ENCODE measurements at places on chromosomes 13 and 19. TPM values are rescaled to one million over a fixed set of nuclear protein-coding genes. Genes with fewer than 3 reads are reported as not detected.

Gene PPFIA3
- 7.8 TPM for polyA plus RNA-seq

Gene MAG
- 0.33 TPM for polyA plus RNA-seq

Gene NLRP11
- not detected for polyA plus RNA-seq

Gene SPINT2
- polyA plus RNA-seq: 4.8 TPM

Gene CPT1C
- polyA plus RNA-seq: 8.2 TPM

Gene PSG1
- 0.28 TPM for polyA plus RNA-seq

Gene F10
- 16.9 TPM for polyA plus RNA-seq

- no peak for DNase-seq
These were observed 8.5 kb downstream of the MED26 start for GRCh38 chr19:16619457-16619856.

GRCh38 chr13:30042272-30042671, 191.9 kb upstream of the UBL3 start:
- no peak for DNase-seq

- DNase-seq: no peak
These were observed 5.2 kb downstream of the TRIM28 start for GRCh38 chr19:58548859-58549663.

DNA sequence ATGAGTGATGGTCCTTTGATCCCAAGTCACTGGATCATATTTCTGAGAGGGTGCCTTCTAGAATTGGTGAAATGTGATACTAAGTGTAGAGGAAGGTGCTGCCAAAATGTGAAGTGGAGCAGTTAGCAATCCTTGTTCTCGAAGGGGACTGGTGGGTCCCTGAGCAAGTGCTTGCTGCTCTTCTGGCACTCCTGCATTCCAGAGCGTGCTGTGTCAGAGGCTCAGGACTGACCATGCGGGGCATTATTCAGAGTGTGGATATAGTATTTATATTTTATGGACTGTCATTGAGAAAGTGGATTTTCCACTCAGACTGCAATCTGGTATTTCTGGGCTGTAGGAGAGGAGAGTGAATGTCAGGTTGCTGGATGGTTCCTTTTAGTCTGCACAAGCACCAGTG, 152.6 kb upstream of the KL start:
- DNase-seq: no peak

- DNase-seq: no peak
These were observed 46.0 kb downstream of the C13orf46 start for GRCh38 chr13:113927661-113928581.

GRCh38 chr13:33213797-33214196, 71.8 kb downstream of the STARD13 start:
- no peak for DNase-seq

DNA sequence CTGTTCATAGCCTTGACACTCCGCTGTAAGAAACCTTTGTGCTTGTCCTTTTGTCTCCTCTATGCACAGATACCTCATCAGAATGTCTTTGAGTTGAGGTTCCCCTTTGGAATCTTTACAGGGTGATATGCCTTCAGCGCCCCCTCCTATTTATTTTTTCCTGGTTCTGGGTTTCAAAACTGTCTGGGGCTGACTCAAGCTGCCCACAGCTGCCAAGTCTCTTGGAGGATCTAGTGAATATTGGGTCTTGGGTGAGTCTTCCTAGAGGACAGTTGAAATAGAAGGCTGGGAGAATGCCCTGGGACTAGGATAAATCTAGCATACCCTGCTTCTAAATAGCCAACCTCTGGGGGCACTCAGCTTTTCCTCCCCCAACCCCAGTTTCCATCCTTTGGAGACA, 930 bp downstream of the ZNF136 start:
- no peak for DNase-seq

DNA sequence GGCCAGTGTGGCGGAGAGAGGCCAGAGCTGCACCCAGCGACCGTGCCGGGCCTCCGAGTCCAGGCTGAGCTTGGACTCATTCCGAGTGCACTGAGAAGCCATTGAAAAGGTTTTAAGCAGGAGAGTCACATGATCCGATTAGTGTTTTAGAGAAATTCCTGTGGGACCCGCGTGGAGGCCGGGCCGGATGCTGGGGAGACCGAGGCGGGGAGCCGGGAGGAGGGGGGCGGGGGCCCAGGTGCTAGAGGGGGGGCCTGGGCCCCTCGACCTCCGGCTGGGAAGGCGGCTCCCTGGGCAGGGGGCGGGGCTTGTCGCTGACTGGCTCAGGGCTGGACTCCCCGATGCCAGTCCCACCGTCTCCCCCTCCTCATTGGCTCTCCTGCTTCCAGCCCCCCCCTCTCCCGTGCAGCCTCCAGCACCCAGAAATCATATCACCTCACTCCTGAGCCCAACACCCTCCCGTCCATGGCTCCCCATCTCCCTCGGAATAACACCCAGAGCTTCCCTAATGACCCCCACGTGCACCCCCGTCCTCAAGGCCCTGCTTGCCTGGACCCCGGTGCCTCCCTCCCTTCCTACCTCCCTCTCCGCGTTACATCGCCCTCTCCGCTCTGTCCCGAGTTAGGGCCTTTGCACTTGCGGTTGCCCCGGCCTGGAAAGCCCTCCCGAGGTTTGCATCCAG, 5.2 kb upstream of the ZNF579 start:
- no peak for DNase-seq

DNA sequence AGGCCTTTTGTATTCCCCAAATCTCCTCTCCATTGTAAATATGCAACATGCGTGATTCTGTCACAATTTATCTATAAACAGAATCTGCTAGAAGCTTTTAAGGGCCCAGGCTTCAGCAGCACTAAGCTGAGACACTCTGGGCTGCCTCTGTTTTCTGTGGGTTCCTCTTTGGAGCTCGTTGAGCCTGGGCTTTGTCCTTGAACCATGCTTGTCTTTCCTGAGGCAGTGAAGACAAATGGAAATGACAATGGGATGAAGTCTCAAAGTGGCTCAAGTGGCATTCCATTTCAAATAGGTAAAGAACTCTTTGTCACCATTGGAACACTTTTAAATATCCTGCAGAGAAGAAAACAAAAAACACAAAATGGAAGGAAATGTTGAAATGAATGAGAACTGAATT, 40.3 kb downstream of the RASL11A start:
- no peak for DNase-seq

- DNase-seq: no peak
These were observed 3.4 kb downstream of the LRCH1 start for GRCh38 chr13:46556418-46556779.

- no peak for DNase-seq
These were observed 6.0 kb upstream of the UBL3 start for GRCh38 chr13:29856426-29856825.

GRCh38 chr19:6767081-6767356, 216 bp downstream of the SH2D3A start:
- DNase-seq: no peak

GRCh38 chr19:53878776-53879139, 3.2 kb upstream of the PRKCG start:
- no peak for DNase-seq

DNA sequence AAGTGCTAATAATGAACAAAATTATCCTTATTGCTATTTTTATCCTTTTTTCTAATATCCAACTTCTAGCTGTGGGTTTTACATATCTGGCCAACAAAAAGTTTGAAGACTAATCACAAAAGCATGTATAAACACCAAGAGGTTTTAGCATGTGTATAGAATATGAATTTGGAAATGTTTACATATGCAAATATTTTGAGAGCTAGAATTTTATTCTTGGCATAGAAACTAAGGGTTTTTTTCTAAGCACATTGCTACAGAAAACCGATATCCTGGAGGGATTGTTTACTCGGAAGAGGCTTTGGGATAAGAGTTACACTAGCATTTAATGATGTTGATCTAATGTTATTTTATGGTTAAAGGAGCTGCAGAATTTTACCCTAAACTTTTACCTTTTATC, 392.1 kb downstream of the EFNB2 start:
- no peak for DNase-seq

DNA sequence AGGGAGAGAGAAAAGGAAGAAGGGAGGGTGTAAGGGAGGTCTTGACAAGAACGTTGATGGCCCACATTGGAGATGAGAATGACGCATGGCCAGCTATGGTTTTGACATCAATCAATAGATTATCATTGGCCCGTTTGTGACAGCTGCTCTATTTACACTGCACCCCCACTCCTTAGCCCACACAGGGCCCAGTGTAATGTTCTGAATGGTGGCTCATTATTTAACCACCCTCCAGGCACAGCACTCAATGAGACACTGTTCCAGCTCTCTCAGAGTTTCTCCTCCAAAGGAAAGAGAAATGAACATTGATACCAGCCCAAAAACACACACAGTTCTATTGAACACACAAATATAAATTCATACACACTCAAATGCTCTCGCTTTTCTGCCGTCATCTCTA, 173.0 kb upstream of the IPO5 start:
- no peak for DNase-seq

GRCh38 chr19:48645620-48646000, 377 bp downstream of the CA11 start:
- DNase-seq: no peak

DNA sequence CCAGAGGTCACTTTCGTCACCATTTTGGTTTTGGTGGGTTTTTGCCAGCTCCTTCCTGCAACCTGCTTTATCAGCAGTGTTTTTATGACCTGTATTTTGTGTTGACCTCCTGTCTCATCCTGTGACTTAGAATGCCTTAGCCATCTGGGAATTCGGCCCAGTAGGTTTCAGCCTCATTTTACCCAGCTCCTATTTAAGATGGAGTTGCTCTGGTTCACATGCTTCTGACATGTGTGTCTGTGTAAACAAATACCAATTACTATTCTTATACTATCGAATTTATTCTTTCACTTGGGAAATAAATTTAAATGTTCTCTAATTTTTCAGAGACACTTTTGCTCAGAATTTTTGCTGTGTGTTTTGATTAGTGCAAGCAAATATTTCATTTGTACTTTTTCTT, 1370.3 kb upstream of the MIR17HG start:
- no peak for DNase-seq

GRCh38 chr19:38849860-38850435, at the start of gene HNRNPL:
Gene HNRNPL (minus strand): TSS chr19:38849986. CDS start chr19:38849966, 20 bp downstream.
- no peak for DNase-seq

GRCh38 chr19:888581-889385, 4.2 kb downstream of the MED16 start:
- DNase-seq: no peak

DNA sequence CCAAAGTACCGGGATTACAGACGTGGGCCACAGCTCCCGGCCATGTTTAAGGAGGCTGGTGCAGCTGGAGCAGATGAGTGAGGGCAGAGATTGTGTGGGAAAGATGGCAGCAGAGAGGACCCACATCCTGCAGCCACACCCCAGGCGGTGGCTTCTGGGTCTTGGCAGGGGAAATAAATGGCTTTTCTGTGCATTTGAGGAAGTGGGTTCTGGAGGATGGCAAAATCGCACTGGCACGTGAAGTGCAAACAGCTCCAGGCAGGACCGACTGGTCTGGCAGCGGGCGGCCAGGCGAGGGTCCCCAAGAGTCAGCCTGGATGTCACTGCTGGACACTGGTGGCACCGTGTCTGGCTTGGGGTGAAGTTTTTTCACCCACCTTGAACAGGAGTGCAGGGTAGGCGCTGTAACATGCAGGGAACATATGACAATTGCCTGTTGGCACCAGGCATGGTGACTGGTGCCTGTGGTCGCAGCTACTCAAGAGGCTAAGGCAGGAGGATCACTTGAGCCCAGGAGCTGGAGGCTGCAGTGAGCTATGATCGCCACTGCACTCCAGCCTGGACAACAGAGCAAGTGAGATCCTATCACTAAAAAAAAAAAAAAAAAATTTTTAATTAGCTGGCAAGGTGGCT, 8.4 kb downstream of the B3GNT3 start:
- no peak for DNase-seq

- DNase-seq: no peak
These were observed 1.7 kb downstream of the PROSER3 start for GRCh38 chr19:35759697-35760096.

DNA sequence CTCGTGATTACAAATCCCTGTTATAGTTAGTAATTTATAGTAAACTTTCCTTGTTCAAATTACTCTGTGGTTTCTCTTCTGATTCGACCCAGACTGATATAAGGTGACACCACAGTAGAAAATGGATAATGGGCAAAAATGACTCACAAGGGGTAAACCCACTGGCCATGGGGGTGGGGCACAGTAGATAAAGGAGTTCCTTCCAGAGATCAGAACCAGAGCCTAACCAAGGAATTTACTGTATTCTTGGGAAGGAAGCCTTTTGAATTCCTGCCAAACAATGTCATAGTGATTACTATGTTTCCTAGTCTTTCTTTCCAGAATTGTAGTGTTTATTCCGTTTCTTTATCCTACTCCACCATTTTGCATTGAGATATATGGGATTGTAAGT, 21.9 kb downstream of the MIR17HG start:
- no peak for DNase-seq

DNA sequence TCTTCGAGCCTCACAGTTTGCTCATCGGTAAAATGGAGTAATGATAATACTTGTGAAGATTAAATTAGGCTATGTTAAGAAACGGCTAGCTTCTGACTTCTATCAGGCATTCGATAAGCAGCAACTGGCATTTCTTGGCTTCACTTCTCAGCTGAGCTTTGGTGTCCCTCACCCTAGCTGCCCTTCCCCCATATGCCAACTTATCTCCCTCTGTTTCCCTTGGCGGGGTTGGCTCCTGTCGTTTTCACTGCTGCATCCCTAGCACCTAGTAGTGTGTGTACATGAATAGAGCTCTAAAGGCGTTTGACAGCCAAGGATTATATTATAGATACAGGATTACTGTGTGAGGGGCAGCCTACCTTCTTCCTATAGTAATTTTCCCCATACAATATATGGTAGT, 97.5 kb downstream of the TNFSF11 start:
- DNase-seq: no peak

DNA sequence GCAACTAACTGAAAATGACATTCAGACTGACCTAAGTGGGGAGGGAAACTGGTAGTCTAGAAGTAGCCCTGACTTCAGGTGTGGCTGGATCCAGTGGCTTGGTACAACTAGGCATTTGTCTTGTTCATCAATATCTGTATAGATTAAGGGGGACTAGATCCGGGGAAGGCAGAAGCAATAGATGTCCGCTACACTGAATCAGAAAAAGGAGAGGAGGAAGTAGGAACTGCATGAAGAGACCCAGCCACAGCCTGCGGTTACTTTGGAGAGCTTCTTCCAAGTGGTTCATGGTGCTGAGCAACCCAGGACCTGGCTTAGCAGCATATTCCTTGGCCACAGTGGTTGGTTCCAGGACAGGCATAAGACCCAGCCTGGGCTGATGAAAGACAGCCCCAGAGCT, 9.9 kb upstream of the PRODH2 start:
- no peak for DNase-seq

DNA sequence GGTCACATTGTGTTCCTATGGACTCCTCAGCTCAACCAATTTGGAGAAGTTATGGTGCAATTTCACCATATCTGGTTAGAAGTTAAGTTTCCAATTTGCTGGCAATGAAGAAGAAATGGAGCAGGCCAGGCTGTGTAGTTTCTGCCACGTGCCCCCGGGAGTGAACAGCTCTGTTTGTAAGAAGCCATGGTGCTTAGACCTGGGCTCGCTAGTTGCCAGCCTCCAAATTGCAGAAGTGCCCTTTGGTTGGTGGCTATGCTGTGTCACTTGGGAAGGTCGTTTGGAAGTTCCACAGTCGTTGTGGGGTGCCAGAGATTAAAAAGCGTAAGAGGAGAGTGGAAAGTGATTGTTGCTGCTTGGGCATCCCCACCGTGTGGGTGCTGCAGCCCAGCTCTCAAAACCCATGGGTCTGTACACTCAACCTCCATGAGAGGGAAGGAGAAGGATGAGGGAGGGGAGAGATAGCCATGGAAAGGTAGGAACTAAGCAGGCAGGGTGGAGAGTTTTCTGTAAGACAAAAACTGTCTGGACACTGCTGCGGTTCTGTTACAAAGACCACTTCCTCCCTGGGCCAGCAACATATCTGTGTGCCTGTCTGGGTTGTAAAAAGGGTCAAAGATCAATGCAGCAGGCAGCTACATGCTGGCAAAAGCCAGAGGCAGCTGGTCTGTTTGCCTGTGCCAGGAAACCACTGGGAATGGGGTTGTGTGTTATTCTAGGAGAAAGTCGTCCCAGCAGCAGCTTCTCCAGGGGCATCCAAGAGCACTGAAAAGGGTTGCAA, 10.8 kb downstream of the ALOX5AP start:
- DNase-seq: no peak
